ENCODE measurements at places on chromosomes 12 and 14. TPM values are rescaled to one million over a fixed set of nuclear protein-coding genes. Genes with fewer than 3 reads are reported as not detected.

Gene OR4L1
- not detected for polyA plus RNA-seq

Gene CRADD
- polyA plus RNA-seq = 32.3 TPM

Gene KCNC2
- polyA plus RNA-seq = not detected

Gene TAS2R42
- not detected for polyA plus RNA-seq

Gene PRIMA1
- polyA plus RNA-seq = 5.9 TPM

Gene OVCH1
- 0.07 TPM for polyA plus RNA-seq

Gene FGF23
- 0.68 TPM for polyA plus RNA-seq

Gene GAS2L3
- polyA plus RNA-seq = 1.4 TPM

Data from right cardiac atrium (tissue), 5 donors.